Stimulated activated CD8-positive, alpha-beta memory T cell treated with anti-CD3 and anti-CD28 coated beads, Interleukin-2, amount 100 ng/mL, for 1 hour (primary cell): ENCODE measurements at places on chromosomes 6 and 20.

DNA sequence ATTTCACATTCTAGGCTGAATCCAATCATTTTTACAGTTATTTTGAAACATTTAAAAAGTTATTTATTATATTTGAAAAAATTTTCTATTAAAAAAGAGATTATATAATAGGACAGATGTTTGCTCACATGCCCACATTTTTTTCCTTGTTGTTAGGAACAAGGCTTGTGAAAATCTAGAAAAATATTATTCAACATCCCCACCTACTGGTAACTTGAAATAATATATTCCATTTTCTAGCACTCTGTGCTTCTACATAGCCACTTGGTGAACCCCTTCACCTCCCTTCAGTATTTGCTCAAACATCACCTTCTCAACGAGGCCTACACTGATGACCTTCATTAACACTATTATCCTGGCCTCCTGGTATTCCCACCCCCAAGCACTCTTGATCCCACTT lies 18.3 kb upstream of the GPRC6A start:
- no peak for DNase-seq

DNA sequence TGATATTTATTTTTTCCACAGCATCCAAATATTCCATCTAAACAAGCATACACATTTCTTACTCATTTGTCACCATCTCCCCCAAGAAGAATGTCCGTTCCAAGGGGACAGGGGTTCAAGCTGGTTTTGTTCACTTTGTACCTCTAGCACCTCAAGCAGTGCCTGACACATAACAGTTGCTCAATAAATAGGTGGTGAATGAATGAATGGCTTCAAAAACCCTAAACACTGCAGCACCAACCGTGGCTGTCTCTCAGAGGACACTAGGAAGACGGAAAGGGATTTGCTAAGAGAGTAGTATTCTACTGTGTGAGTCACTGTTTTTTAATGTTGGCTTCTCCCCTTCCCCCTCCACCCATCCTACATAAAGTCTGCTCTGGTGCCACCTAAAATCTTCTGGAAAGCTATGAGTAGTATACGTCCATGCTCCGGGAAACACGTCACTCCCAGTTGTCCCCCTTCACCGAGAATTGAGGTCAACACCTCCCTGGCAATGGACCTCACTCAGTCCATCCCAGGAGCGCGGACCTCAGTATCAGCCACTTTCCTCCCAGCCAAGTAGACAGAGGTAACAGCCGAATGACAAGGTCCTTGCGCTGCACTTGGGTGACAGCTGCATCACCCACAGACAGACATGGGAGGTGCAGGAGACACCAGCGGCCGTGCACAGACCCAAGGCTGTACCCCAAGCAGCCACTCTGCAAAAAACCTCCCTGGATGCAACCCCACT lies 107.4 kb downstream of the PREX1 start:
- DNase-seq: no peak

DNA sequence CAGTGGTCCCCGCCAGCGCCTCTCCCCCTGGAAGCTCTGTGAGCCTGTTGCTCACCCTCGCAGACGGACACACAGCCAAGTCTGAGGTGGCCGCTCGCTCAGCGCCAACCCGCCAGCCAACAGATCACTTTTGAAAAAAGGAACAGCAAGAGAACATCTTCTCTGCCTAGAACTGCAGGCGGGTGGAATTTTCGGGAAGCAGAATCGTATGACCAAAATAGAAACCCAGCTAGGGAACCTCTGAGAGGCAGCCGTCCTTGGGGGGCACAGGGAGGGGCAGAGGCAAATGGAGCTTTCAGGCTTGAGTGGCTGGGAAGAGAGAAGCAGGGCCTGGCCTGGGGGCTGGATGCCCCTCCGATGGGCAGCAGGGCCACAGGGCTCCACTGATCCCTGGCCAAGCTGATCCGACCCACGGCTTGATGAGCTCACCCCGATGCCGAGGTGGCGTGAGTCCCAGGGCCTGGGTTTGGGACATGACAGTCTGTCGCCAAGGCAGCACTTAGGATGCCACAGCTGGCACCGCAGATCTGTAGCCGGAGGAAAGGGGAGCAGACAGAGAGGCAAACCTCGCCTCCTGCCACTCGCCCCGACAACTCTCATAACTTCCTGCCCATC lies 9.8 kb downstream of the NFATC2 start:
- no peak for DNase-seq

DNA sequence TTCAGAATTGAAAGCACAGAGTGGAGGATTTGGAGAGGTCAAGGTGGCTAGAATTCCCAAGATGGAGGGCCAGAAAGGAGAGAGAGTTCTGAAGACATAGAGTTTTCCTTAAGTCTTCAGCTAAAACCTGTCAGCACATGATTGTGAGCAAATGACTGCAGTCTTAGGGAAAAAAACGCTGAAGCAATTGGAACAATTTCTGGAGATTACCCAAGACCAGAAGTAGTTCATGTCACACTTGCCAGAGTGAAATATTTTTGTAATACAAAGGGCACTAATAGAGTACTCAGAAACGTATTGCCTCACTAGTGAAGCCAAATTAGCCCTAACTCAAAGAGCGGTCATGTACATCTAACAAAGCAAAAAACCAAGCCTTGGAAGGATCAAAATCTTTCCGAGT lies 541.3 kb upstream of the MARCKS start:
- DNase-seq: no peak

DNA sequence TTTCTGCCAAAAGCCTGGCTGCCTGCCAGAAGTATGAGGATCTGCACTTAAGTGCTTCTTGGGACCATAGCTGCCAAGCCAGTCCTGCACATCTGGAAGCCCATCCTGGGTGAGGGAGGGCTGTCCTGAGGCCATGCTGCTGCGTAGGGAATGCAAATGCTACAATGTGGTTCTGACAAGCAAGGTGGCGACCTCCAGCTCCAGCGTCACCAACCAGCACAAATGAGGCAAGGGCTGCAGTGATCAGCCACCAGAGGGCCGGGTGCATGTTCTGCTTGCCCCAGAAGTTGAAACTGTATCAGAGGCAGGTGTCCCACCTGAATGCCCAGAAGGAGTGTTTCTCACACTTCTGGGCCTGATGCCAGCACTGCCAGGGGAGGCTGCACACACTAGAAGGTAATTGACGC lies 99.1 kb upstream of the KCNQ5 start:
- no peak for DNase-seq

GRCh38 chr20:54091120-54091480 lies 20.7 kb upstream of the BCAS1 start:
- no peak for DNase-seq

DNA sequence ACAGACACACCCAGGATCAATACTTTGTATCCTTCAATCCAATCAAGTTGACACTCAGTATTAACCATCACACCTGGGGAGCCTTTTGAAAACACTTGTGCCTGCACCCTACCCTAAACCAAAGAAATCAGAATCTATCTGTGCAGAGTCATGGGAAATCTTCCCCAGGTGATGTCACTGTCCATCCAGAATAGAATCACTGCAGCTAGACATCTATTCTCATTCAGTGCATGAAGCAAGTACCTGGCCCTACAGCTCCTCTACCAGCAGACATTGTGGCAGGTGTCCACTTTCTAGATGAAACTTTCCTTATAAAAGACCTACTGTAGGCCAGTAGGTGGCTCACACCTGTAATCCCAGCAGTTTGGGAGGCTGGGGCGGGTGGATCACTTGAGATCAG lies 262.4 kb upstream of the MARCKS start:
- no peak for DNase-seq

DNA sequence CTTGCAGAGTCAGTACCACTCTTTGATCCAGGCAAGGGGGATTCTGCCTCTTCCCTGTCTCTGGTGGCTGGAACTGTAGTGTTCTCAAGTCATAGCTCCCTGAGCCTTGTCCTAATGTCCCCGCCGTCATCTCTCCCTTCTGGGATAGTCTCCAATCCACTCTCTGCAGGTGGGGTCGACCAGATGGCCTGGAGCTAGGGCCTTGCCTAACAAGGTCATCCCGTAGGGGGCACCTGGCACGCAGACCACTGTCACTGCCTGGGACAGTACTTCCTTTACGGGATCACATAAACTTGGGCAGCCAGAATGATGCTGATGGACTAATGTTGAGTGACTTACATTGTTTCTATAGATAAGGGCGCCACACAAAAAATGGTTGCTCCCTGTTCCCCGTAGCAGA lies 118.9 kb upstream of the SLC22A23 start:
- DNase-seq: no peak

DNA sequence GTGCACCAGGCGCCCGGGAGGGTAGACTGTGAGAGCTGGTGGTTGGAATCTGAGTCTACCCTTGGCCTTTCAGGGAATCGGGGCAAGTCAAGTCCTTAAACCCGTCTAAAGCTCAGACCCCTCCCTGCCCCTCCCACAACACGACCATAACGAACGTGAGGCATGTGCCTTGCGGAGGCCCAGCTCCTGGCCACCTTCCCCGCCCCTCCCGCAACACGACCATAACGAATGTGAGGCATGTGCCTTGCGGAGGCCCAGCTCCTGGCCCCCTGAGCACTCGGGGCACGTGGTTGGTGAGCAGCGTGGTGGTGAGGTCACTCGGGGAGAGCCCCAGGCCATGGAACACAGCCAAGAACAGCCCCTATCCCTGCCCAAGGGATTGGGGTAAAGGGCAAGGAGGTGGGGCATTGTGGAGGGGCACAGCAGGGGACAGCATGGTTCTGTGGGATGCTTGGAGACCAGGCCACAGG lies 132.2 kb downstream of the TAF4 start:
- DNase-seq: no peak

- no peak for DNase-seq
Observed at GRCh38 chr20:40813029-40813431, 124.0 kb upstream of the MAFB start.

- no peak for DNase-seq
Observed at GRCh38 chr6:32952817-32953739, at the start of gene HLA-DMA. HLA-DMA (minus strand) TSS chr6:32953097; CDS start chr6:32953036, 61 bp downstream.

DNA sequence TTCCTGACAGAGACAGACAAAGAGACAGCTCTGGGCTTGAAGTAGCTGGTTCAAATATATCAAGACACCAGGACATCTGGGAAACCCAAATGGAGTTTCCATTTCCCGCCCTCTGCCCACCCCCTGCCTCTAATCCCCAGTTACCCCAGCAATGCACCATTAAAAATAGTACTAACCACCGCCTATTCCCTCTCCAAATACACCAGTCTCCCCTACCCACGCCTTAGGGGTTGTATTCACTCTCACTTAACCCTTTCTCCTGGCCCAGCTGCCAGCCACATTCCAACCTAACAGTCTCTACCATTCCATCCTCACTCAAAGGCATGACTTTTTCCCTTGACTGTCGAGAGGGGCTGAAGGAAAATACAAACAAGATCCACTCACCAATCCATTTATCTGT lies 22.4 kb downstream of the GABBR1 start:
- DNase-seq: no peak

- no peak for DNase-seq
Observed at GRCh38 chr20:36335206-36335870, 29.2 kb downstream of the DLGAP4 start.

- peak; percentile 28 for DNase-seq
Observed at GRCh38 chr6:152897807-152898399, 84.9 kb downstream of the FBXO5 start.

GRCh38 chr6:56934876-56935275 lies 20.0 kb upstream of the BEND6 start:
- no peak for DNase-seq

GRCh38 chr20:1325173-1326030 lies 3.5 kb downstream of the SDCBP2 start:
- peak; percentile 99 for DNase-seq

DNA sequence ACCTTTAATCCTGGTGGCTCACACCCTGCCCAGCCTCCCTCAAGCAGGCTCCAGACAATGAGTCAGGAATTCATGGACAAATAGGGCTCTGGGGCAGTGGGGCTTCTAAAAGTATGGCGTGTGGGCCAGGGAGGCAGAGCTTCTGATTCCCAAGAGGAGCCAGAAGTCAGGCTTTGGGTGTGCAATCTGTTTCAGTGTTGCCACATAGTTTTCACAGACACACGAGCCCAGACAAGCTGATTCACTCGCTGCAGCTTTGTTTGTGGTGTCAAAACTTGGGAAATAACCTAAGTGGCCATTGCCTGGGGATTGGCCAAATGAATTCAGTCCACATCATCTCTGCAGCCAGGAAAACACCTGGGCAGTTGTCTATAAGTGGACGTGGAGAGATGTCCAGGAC lies 9.2 kb downstream of the PEDS1 start:
- no peak for DNase-seq

DNA sequence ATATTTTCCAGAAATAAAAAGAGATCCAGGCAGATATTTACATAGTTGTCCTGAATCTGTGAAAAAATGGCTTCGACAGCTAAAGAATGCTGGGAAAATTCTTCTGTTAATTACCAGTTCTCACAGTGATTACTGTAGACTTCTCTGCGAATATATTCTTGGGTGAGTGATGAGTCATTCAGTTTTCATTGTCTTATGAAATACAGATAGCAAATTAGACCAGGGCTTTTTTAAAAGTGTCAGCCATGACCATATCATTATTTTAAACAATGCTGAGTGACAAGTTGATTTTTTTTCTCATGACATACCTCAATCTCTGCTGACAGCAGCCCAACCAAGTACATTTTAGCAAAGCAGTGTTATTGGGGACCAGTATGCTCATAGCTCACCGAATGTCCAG lies 32.8 kb downstream of the TSPYL4 start:
- DNase-seq: no peak

GRCh38 chr6:156109713-156110112 lies 654.1 kb upstream of the NOX3 start:
- no peak for DNase-seq

DNA sequence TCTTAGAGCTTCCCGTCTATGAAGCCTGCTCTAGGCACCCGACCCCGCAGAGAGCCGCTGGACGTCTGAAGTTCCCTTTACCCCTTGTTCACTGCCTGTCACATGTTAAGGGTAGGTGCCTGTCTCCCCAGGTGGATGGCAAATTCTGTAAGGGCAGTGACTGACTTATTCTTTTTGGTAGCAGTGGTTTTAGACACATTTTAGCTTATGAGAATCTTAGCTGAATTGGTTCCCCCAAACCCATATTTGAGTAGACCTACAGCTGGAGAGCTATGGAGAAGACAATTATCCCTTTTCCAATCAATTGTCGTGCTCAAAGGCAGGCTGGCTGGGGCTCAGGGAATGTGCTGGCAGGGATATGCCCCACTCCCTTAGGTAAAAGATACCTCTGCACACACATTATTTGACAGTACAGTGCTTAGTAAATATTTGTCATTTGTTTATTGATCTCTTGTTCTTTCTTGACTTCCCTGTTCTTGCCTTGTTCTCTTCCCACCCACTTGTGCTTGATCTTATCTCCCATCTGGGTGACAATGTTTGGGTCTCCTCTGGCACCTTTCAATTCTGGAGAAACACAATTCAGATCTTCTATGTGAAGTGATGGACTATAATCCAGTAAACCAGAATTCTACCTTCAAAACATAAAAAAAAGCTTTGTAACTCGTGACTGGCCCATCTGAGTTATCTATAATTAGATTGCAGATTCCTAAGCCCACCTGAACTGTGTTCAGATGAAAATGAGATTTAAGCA lies 114.3 kb upstream of the SLC2A12 start:
- DNase-seq: no peak

GRCh38 chr6:106608080-106608668 lies 21.1 kb downstream of the RTN4IP1 start:
- DNase-seq: no peak

- no peak for DNase-seq
Observed at GRCh38 chr20:48552550-48552949, 275.2 kb downstream of the PREX1 start.

GRCh38 chr6:66940003-66940402 lies 1233.0 kb upstream of the EYS start:
- DNase-seq: no peak

GRCh38 chr20:62291251-62292066 lies 11.3 kb upstream of the ADRM1 start:
- DNase-seq: no peak

- DNase-seq: no peak
Observed at GRCh38 chr20:42656130-42656529, 533.6 kb downstream of the PTPRT start.

GRCh38 chr6:25169553-25169952 lies 109.6 kb upstream of the CARMIL1 start:
- no peak for DNase-seq
